Pericardium fibroblast (primary cell): ENCODE measurements at places on chromosomes 5 and 9. TPM values are rescaled to one million over a fixed set of nuclear protein-coding genes. Genes with fewer than 3 reads are reported as not detected.

The FEM1C gene
- total RNA-seq, result 7.6 and 10.6 TPM in 2 replicates

The OLFML2A gene
- total RNA-seq, result 26.7 and 102 TPM in 2 replicates

The GZMA gene
- not detected in 2 replicates for total RNA-seq

The TESK1 gene
- 20.8 and 31.1 TPM in 2 replicates for total RNA-seq

The SPINK7 gene
- not detected in 2 replicates for total RNA-seq

The MARCHF3 gene
- total RNA-seq, result 3.5 and 10.9 TPM in 2 replicates

The FOXD4L3 gene
- not detected in 2 replicates for total RNA-seq

The FOXD4L4 gene
- not detected in 2 replicates for total RNA-seq
